Neural crest cell (in vitro differentiated cells): ENCODE measurements at places on chromosomes 5 and 9. TPM values are rescaled to one million over a fixed set of nuclear protein-coding genes. Genes with fewer than 3 reads are reported as not detected.

SPATA31A3 gene
- total RNA-seq: 0.09 TPM in 1 of 2 replicates, not detected in the other

C7 gene
- 0.33 TPM in 1 of 2 replicates, not detected in the other for total RNA-seq

FAM81B gene
- total RNA-seq: not detected in 2 replicates

FOXD4L6 gene
- total RNA-seq: 0.30 and 0.48 TPM in 2 replicates

C5orf15 gene
- total RNA-seq: 38.4 and 39.4 TPM in 2 replicates

CCL27 gene
- total RNA-seq: 0.86 TPM in 1 of 2 replicates, not detected in the other

RBM27 gene
- 21.8 and 24.8 TPM in 2 replicates for total RNA-seq

IL3 gene
- not detected in 2 replicates for total RNA-seq

PDGFRB gene
- 10.8 and 15.3 TPM in 2 replicates for total RNA-seq

ARSI gene
- total RNA-seq: 0.25 and 0.51 TPM in 2 replicates

WWC1 gene
- total RNA-seq: 13.3 and 13.7 TPM in 2 replicates

C9 gene
- not detected in 2 replicates for total RNA-seq

GRXCR2 gene
- not detected in 2 replicates for total RNA-seq
